Thymus (tissue), 14 donors: ENCODE measurements at places on chromosomes 3 and 15. TPM values are rescaled to one million over a fixed set of nuclear protein-coding genes. Genes with fewer than 3 reads are reported as not detected.

GRCh38 chr3:100761211-100761942, 52.1 kb downstream of the TFG start:
- DNase-seq, result peak; percentile 2

- no peak for DNase-seq
These were observed 984 bp upstream of the DUT start for GRCh38 chr15:48330105-48330785.

The CCR9 gene
- total RNA-seq, result 214 TPM

DNA sequence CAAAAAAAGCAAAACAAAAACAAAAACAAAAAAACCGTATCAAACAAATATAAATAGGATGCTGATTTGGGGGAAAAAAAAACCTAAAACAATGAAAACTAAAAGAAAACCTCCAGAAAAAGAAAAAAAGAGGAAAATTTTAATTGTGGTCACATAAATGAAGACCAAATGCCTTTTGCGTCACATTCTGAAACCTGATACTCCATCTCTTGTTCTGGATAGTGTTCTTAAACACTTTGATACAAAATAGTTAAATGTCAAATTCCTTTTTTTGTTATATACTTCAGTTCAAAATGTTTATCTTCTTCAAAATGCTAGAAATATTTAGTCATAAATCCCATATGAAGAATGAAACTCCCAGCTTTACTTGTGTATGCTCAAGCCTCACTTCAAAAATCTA, 31.0 kb downstream of the COPS2 start:
- no peak for DNase-seq

DNA sequence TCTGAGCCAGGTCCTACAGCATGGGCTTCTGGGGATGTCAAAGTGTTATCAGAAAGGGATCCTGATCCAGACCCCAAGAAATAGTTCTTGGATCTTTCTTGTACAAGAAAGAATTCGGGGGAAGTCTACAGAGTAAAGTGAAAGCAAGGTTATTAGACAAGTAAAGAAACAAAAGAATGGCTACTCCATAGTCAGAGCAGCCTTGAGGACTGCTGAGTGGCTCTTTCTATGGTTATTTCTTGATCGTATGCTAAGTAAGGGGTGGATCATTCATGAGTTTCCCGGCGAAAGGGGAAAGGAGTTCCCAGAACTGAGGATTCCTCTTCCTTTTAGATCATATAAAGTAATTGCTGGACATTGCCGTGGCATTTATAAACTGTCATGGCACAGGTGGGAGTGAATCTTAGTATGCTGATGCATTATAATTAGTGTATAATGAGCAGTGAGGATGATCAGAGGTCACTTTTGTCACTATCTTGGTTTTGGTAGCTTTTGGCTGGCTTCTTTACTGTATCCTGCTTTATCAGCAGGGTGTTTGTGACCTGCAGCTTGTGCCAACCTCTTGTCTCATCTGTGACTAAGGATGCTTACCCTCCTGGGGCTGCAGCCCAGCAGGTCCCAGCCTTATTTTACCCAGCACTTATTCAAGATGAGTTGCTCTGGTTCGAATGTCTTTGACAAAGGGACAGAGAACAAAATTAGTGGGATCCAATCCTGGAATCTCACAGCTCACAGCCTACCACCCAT, 41.0 kb downstream of the CRYGS start:
- no peak for DNase-seq

DNA sequence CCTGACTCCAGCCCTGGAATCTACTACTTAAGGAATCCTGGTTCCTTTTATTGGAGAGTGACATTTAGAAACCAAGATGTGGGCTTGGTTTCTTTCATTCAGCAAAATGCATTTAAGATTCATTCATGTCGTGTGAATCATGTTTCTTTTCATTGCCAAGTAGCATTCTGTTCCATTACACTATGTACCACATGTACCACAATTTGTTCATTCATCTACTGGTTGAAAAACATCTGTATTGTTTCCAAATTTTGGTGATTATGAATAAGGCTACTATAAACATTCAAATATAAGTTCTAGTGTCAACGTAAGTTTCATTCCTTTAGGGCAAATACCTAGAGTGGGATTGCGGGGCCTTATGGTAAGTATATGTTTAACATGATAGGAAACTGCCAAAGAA, 264.2 kb downstream of the VPS13C start:
- DNase-seq, result no peak

The KBTBD8 gene
- 6.9 TPM for total RNA-seq

DNA sequence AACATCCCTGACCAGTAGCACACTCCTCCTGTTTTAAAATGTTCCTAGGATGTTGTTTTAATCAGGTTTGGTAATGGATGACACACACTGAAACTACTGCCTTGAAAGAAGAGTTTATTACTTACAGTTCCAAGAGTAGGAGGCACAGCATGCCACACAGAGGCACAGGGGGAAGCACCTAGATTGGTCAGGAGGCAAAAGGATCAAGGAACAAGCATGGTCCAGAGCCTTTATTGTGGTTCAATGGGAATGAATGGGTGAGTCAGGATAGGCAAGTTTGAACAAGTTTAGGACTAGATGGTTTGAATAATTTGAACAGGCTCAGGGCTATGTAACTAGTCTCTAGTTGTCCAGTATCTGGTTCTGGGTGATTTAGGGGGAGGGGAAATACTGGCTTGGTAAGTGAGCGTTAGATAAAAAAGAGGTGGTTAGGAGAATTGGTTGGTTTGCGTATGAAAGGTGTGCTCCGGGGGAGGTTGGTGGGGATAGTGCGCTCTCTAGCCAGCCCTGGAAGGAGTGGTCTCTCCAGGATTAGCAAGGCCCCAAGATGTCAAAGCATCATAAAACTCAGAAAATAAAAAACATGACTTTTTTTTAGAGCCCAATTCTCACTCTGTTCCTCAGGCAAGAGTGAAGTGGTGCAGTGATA, 35.1 kb downstream of the TMOD3 start:
- no peak for DNase-seq

DNA sequence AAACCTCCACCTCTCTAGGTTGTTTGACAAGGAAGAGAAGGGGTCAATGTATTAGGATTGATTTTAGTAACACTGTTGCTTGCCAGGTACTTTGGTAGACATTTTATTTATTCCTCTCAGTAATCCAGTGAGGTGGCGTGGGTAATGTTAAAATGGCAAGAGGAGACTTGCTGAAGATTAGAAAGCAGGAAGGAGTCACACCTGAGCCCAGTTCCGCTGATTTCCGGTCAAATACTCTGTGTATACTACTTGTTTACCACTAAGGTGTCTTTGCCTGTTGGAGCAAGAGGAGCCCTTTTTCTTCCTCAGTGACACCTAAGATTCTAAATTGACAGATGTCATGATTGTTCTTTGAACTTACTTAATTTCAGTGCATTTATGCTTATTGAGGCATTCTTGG, 1.7 kb downstream of the OXNAD1 start:
- DNase-seq, result no peak

- DNase-seq, result no peak
These were observed 7.2 kb upstream of the GATM start for GRCh38 chr15:45385590-45385989.

The TNK2 gene
- total RNA-seq, result 13.3 TPM

The LHFPL4 gene
- total RNA-seq, result not detected

The ARGFX gene
- total RNA-seq, result not detected

The MOBP gene
- 0.05 TPM for total RNA-seq

GRCh38 chr3:131283862-131284261, 97.7 kb upstream of the NUDT16 start:
- DNase-seq, result no peak

The SLC51B gene
- total RNA-seq, result not detected

- DNase-seq, result no peak
These were observed 314.0 kb upstream of the THBS1 start for GRCh38 chr15:39266890-39267289.

DNA sequence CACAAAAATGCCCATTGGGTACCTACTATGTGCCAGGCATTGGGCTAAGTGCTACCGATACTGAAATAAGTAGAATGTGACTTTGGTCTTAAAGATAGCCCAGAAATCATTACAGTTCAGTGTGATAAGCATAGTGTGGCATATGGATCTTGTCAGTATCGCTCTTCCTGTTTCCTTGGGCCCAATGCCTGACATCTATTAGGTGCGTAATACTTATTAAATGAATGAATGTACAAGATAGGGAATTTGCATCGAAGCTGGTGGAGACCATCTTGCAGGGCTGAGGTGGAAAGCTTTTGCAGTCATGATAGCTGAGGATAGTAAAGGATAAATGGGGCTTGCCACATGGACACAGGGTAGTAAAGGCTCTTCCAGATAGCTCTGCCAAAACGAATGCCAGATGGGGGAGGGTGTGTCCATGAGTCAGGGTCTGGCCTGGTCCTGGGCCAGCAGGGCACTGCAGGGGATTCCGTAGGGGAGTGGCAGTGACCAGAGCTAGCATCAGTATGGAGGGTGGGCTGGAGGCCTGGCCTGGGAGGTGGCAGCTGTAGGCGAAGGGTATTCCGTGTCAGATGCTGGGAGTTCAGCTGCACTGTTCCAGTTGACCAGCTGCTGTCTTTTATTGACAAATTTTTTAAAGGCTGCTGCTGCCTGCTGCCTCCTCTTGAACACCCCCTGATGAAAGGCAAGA, 23.5 kb downstream of the TSEN2 start:
- no peak for DNase-seq

- no peak for DNase-seq
These were observed 481.7 kb downstream of the ZPLD1 start for GRCh38 chr3:102916532-102916931.

GRCh38 chr3:103976931-103977339, 1389.8 kb upstream of the ALCAM start:
- no peak for DNase-seq

The CFAP20DC gene
- total RNA-seq, result 1.6 TPM

GRCh38 chr15:63506537-63507035, 2.2 kb downstream of the USP3 start:
- DNase-seq, result no peak

The MUSTN1 gene
- 0.85 TPM for total RNA-seq

The BNIP2 gene
- 63.9 TPM for total RNA-seq

The CLDN16 gene
- 0.52 TPM for total RNA-seq
